ENCODE measurements at places on chromosomes 7 and 10.

DNA sequence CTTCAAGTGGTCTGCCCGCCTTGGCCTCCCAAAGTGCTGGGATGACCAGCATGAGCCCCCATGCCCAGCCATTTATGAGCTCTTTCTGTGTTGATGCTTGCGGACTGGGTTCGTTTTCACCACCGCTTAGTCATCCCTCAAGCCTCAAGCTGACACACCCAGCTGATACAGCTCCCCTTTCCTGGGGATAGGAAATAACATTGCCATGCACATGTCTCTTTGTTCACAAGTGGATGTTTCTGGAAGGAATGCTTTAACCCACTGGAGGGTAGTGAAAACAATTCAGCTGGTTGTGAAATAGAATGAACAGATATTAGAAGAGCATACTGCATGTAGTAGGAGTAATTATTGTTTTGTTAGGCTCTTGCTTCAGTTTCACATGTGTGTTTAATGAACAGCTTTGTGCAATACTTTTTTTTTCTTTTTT is 8.5 kb upstream of the METTL27 start:
- peak; percentile 79 for DNase-seq

DNA sequence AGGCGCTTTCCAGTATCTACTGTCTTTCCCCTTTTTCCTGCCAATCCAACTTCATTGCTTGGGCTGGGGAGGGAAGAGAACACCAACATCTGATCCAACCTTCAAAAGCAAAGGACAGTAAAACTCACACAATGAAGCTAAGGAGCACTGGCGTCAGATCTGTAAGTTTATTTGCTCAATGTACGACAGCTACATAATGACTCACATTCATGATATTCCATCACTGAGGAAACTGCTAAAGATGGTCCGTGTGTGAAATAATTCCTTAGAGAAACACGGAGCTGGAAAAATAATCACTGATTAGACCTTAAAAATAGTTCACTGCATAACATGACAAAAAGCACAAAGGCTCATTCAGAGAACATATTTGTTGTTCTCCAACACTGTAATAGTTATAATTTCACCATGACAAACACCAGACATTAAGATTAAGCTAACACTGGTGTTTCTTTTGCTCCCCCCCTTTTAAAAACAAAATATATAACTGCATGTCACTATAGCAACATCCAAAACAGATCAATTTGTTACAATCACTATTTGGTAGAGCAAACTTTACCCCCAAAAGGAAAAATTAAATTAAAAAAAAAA is 24.3 kb downstream of the HSPB1 start:
- no peak for DNase-seq

DNA sequence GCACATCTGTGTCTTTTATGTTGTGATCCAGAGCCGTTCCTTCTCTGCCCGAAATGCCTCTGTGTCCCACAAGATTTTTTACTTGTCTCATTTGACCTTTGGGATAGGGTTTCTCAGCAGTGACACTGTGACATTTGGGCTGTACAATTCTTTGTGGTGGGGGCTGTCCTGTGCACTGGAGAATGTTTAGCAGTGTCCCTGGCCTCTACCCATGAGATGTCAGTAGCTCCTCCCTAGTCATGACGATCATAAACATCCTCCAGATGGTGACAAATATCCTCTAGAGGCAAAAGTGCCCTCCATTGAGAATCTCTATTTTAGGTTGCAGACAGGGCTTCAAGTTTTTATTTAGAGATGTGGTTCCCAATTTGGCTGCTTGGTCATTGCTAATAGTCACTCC is 91.3 kb downstream of the PPP1R17 start:
- no peak for DNase-seq

DNA sequence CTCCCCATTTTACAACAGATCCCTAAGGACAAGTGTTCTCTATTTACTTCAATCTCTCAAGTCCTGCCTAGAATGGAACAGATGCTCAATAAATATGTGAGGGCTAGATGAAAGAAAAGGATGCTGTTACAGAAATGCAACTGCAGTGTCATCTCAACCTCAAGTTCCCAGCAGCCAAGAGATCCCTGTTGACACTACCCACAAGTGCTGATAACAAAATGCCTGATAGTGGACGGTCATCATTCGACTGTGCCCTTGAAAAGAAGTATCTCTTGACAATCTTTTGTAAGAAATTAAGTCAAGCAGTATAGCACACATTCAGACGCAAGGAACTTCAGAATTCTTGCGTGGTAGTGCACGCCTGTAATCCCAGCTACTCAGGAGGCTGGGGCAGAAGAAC is 133.2 kb downstream of the PARD3 start:
- no peak for DNase-seq

- no peak for DNase-seq
Observed at GRCh38 chr7:128781851-128782250, 6.3 kb upstream of the OPN1SW start.

GRCh38 chr10:68096913-68097516 is 12.3 kb upstream of the MYPN start:
- DNase-seq, result no peak

DNA sequence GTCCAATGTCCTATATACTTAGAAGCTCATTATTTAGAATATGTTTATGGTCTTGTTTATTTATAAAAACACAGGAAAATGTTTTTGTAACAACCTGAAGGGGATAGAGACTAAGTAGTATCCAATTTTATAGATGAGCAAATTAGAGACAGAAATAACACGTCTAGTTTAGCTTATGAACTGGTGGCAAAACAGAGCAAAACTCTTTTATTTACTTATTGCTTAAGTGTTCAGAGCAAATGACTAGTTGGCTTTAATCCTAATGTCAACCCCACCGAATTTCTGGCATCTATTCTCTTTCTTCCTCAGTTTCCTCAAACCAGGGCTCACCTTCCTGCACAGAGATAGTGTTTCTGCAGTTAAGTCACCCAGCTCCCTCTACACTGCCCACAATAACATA is 792.8 kb downstream of the REEP3 start:
- DNase-seq, result no peak

DNA sequence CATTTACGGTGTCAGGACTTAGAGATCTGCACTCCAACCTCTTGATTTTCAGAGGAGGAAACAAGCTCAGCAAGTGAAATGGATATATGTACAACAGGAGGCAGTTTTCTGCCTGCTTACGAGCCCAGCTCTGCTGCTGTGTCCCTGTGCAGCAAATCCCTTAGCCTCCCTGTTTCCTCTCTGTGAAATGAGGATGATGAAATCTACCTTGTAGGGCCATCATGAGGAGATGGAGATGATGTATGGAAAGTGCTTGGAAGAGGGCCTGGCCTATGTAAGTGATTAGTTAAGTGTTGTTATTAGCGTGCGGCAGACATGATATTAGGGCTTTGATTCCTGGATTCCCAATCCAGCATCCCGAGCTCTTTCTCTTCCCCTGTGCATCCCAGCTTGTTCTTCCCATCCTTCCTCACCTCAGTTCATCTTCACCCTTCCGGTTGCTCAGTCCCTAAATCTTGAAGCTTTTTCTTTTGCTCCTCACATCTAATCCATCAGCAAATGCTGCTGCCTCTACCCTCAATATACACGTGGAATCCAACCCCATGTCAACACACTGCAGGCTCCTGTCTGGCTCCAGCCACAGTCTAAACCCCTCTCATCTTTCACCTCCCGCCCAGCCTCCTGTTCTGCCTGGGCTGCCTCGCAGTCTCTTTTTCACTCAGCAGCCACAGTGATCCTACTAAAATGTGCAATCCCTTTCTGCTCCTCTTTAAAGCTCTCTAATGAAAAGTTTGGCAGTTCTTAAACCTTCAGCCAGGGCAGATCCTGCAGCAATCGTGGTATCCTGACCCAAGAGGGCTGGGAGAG is 113.8 kb downstream of the MARCHF5 start:
- no peak for DNase-seq

- DNase-seq, result no peak
Observed at GRCh38 chr10:119849944-119850343, 22.7 kb downstream of the MCMBP start.

DNA sequence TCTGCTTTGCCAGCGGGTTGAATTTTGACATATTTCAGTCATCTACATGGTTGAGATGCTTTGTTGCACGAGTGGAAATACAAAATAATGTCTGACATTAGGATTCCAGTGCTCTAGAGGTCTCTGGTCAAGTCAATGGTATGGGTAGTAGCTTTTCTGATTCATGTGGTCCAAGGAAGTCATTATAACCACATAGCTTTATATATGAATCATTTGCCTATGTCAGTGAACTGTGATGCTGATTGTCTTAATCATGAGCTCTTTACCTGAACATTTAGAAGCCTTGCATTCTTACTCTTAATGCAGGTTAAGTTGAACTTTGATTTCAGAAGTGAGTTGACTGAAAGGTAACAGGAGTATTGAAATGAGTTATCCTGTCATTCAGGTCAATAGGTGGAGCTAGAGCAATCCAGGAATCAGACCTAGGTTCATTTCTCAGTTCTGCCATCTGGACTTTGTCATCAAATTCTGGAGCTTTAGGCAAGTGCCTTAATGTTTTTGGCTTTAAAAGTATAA is 3.3 kb downstream of the MAPK8 start:
- DNase-seq, result no peak

DNA sequence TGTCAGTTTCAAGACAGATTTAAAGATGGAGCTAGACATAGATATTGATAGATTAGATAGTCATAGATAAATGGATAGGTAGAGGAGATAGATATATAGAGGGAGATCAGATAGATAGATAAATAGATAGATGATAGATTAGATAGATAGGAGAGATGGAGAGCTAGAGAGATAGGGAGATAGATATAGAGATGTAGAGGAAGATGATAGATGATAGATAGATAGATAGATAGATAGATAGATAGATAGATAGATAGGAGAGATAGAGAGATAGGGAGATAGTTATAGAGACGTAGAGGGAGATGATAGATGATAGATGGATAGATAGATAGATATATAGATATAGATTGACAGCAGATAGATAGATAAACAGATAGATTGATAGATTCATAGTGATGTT is 1038.8 kb upstream of the AUTS2 start:
- DNase-seq, result no peak

DNA sequence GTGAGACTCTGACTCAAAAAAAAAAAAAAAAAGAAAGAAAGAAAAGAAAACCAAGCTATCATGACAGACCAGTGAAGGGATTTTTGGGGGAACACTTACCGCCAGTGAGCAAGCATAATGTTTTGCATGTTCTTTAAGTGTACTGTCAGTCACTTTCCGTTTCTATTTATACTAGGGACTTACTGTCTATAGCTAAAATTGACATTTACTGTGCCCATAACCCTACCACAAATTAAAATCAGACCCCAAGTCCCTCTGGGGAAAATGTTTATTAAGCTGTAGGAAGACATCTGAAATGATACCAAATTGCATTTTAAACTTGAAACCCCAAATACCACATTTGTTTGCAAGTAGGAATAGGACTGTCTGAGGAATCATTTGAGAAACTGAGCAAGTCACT is 252.8 kb downstream of the TRIL start:
- DNase-seq, result no peak

DNA sequence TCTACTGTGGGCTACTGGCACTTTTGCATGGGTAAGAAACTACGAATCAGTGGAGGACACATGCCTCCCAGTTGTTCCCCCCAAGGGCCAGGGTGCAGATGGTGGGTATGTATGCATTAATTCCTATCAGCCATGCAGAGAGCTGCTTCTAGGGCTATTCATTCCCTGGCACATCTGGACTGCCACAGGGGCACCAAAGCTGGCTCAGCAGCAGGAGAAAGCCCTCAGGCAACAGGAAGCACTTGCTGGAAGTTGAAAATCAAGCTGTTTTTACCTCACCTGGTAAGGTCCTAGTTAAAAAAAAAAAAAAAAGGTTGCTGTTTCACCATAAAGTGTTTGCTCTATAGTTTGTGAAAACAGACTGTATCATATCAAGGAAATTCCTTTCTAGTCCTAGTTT is 1342.6 kb downstream of the REEP3 start:
- no peak for DNase-seq

GRCh38 chr7:149883452-149883861 is 9.7 kb downstream of the ATP6V0E2 start:
- DNase-seq, result peak; percentile 80

- DNase-seq, result no peak
Observed at GRCh38 chr10:43821103-43821502, 172.4 kb upstream of the ZNF32 start.

DNA sequence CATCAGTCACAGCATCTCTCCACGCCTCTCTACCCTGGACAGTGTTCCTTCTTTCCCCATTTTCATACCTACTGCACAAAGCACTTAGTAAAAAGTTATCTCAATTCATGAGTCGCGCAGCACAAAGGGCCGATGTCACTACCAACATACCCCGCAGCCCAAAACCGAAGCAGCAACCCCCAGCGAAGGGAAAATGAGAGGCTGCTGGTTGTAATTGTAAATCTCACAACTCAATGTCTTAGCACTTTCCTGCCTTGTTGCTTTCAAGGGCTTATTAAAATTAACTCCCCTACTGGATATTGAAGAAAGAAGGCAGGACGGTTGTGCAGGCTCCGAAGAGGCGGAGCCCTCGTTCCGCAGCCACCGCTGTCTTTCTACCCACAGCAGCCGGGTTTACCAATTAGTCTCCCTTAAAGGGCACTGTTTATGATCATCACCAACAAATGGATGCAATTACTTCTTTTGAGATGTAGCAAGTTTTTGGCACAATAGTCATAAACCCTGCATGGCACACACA is 6.5 kb downstream of the DIP2C start:
- peak; percentile 38 for DNase-seq

DNA sequence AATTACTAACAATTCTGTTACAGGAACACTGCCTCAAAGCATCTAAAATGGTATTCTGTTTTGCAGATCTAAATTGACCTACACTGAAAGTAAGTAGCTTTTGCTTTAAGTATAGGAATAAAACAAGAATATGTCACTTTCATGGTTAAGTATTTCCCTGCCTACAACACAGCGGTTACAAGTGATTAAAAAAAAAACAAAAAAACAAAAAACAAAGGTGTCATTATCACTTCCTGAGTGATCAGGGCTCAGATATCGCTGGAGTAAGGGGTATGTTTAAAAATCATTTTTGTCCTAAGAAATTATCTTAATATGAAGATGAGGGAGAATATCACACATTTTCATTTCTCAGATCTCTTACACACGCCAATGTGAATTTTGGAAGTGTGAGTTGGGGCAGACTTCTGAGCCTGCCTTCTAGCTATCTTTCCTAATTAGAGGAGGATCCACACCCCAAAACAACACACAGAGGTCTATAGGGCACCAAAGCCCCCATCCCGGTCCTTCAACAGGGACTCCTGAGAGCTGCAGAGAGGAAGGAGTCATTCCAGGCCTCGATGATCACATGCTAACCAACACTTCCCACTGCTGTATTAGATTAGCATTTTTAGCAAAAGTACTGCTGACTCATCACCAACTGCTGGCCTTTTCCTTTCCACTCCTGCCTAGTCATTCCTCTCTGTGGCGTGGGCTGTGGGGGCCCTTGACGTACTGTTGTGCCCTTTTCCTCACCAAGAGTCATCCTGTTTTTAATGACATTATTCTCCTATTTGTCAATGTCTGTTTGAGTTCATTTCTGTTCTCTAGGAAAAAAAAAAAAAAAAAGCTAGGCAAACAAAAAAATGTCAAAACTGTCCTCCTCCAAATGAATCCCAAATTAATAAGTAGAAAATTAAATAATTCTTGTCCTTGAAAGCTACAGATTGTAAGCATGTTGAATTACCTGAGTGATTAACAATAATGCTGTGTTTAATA is 31.2 kb downstream of the PRTFDC1 start:
- DNase-seq, result peak; percentile 83

Measured in ascending aorta (tissue), 2 donors.